ENCODE measurements at places on chromosomes 2 and 18.

GRCh38 chr2:233837694-233838229 is 16.6 kb downstream of the HJURP start:
- no peak for DNase-seq

GRCh38 chr2:160041091-160041490 is 21.3 kb downstream of the PLA2R1 start:
- DNase-seq: no peak

DNA sequence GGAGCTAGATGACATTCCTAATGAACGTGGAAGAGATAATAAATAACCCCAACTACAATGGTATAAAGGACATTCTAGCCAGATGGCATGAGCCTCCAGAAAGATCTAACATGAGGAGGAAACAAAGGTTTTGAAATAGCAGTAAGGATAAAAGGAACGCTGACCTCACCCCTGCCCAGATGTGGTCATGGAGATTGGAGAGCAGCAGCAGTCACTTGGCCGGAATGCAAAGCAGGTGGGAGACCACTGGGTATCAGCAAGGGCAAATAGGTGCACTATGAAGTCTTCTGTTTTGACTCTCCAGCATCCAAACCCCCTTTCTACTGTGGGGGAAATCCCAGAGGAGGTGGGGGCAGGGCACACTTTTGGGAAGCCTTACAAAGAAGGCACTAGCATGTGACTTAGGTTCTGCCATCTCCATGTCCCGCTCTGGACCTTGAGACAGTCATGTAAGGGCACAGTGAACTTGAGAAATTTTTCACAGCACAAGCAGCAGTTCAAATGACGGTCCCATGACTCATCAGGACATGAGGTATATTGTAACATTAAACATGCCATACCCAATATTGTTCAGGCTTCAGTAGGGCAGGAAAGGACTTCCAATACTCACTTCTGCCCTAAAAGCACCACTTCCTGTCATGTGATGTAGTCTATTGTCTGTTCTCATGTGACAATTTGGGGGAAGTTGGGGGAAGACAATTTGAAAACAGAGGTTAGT is 55.2 kb downstream of the METTL4 start:
- DNase-seq: no peak

GRCh38 chr2:146523196-146523595 is 1321.6 kb upstream of the ACVR2A start:
- DNase-seq: no peak

DNA sequence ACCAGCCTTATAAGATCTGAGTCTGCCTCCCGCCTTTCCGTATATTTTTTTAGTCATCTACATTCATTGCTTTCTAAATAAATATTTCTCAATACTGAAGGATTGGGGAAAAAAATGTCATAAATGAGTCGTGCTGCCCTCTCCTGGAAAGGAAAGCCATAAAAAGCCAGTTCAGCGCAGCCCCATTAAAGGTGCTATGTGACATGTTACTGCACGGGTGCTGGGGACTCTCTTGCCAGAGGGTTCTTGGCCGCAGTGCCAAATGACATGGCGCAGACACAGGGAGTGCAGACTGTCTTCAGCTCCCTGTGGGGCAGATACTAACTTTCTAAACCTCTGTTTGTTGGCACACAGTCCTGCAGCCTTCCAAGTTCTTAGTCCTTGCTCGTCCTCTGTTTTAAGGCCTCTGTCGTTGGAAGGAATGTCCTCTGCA is 53.7 kb upstream of the MAP3K20 start:
- DNase-seq: no peak

DNA sequence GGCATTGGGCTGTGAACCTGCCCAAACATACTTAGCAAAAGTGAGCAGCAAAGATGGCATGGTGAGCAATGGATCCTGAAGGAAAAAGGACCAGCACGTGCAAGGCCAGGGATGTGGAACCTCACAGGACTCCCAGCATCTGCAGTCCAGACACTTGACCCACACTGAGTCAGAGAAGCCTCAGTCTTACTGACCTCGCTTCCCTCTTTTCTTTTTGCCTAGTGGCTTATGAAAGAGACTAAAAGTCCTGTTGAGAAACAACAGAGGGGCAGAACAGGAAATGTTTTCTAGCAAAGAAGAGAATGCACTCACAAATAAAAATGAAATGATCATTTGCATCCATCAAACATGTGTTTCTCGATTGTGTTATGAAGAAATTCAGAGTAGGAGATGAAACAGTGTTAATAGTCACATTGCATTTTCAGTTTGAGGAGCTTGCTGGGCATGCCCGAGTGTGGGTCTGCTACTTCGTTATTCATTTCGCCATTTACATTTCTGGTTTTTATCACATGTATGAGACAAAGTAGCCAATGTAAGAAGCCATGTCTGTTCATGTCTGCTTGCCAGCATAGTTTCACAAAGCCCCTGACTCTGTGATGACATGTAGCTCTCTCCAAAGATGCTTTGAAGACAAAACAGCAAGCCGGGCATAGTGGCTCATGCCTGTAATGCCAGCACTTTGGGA is 118.4 kb downstream of the INO80D start:
- no peak for DNase-seq

- no peak for DNase-seq
Measured at GRCh38 chr2:7945026-7945425, 736.8 kb upstream of the ID2 start.

DNA sequence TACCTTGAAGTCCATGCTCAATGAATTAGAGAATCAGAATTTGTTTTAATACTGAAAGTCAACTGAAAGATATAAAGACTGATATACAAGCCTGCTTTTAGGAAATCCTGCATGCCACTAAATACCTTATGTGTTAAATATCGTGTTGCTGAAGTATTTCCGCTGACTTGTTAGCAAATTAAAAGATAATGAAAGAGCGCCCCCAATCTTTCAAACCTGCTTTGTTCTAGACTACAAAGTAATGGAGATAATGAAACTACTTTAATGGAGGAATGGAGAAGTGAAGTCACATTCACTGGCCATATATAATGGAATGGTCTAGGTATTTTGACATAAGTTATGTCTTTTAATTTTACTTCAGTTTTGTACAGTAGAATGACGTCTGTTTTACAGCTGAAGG is 95.7 kb downstream of the ASXL3 start:
- DNase-seq: no peak

DNA sequence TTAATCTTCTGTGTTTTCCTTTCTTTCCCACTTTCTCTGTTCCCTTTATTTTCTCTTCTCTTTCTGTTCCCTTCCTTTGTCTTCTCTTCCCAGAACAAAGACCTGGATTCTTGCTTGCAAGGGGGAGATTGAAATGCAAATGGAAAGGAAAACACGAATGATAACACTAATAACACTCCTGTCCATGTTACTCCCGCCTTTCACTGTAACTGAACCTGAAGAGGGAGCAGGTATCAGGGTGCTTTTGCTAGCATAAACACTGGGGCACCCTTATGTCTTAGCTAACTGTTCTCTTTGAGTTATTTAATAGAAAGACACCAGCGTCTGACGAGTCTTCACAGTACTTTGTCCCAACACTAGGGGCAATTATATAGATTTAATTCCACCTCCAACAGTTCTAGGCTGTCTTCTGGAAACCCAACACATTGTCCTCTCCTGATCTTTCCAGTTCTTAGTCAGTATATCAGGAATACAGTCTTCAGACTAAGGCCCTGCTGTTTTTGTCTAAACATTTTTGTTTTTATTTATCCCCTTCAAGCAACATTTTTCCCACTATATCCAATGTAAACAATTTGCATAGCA is 99.2 kb downstream of the PTPRM start:
- no peak for DNase-seq

- no peak for DNase-seq
Measured at GRCh38 chr2:119438128-119438656, 6.5 kb downstream of the TMEM37 start.

DNA sequence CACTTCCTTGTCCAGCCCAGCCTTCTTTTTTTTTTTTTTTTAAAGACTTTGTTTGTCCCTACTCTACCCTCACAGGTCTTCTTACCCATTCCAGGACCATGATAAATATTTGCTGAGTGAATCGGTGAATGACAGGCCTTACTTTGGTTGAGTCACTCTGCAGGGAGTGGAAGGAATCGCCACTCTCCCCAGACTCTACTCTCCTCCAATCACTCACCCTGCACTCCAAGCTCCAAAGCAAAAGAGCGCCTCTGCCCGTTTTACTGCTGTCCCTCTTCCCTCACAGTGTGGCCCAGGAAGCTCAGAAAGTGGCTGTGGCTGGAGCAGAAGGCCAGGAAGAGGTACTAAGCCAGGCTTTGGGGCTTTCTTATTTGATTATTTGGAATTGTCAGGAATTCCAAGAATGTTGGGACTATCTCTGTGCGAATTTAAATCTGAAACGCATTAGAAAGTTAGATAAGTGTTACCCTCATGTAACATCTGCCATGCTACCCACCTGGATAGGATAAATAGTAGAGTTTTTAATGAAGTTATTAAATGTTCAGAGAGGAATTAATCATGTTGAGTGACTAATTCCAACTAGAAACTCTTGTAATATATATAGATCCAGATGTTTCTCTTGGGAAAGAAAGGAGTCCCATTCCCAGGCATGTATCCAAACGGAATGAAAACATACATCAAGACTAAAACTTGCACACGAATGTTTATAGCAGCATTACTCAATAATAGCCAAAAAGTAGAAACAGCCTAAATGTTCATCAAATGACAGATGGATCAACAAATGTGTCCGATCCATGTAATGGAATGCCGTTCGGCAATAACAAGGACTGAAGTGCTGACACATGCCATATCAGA is 43.0 kb upstream of the CHMP1B start:
- DNase-seq: no peak

GRCh38 chr18:34942975-34943374 is 98.2 kb upstream of the MAPRE2 start:
- no peak for DNase-seq

- no peak for DNase-seq
Measured at GRCh38 chr2:112709703-112710102, 11.1 kb upstream of the NT5DC4 start.

DNA sequence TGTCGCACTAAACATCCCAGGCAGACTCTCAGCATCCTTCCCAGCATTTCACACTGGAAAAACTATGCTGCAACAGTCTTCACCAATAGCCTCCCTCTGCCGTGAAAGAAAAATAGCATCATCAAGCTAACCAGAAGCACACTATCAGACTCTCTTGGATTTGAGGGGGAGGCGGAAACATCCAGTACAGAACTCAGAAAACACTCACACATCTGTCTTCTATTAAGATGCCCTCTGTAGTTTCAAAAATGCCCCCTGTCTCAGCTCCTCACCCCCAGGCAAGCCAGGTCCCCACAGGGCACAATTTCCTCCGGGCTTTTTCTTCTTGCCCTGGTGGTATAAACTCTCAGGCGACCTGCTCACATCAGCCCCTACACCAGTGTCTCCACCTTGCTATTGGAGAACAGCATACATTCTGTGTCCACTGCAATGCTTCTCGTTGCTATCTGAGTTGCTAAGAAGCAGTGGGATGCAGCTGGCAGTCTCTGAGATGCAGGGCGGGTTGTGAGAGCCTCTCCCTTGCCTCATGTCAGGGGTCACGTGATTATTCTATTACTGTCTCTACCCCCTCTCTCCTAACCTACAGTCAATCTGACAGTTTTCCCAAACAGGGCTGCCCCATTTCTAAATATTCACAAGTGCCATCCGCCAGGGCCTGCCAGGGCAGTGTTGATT is 189.9 kb downstream of the INO80D start:
- DNase-seq: no peak

DNA sequence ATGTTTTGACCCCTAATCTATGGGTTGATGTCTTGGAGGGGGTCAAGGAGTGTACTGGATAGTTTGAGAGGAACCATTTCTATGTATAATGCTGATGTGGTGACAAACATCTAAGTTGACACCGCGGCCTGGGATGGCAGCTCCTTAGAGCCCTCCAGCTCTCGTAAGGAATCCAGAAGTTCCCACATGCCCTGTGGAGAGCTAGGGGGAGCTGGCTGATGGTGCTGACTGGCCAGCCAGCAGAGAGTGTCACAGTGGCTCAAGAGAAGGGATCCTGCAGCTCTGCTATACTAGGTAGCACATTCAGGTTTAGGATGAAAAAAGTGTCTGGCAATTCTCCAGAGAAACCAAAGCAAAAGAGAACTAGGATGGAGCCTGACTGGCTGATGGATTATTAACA is 842.2 kb upstream of the VRK2 start:
- no peak for DNase-seq

GRCh38 chr2:235564066-235564465 is 70.2 kb downstream of the AGAP1 start:
- DNase-seq: no peak

DNA sequence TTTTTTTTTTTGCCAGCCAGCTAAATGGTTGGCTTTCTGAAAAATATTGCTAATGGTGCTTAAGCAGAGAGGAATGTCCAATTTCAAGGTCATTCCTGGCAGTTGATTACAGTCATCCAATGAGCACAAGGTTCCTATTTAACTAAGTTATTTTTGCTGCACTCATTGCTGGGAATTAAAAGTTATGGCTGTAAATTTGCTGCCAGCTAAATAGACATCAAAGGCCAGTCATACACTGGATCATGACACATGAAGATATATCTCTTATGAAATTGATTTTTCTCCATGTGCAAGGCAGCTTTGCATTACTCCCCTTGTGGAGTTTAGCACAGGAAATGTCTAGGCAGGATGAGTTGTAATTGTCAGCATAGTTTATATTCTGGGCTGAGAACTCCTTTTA is 1898.4 kb upstream of the CELF4 start:
- no peak for DNase-seq

- no peak for DNase-seq
Measured at GRCh38 chr2:170142502-170142901, 35.4 kb upstream of the MYO3B start.

DNA sequence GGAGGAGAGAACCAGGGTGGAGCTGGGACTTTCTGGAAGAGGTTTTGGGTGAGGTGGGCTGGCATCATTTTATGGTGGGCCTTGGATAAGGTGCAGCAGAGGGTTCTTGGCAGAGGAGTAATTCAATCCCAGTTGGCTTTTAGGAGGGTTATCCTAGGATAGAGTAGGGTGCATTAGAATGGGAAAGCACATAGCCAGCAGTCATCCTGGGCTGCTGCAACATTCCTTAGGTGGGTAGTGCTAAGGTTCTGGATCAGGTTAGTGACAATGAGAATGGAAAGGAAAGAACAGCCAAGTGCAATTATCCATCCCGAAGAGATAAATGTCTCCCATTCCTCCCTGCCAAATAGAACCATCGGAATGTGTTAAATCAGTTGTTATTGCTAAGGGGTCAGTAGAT is 157.3 kb upstream of the SPRED2 start:
- no peak for DNase-seq

GRCh38 chr2:208366215-208367127 is 40.1 kb upstream of the PTH2R start:
- DNase-seq: no peak

DNA sequence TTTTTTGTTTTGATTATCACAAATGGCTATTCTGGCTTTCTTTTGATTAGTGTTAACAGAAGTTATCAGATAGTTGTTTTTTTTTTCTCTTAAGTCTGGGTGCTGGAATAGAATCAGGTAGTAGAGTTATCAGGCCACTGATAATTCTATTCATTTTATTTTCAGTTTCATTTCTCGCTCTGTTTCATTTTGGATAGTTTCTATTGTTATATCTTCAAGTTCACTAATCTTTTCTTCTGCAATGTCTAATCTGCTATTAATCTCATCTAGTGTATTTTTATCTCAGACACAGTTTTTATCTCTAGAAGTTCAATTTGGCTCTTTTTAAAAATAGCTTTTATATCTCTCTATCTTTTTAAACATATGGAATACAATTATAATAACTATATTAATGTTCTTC is 241.8 kb upstream of the EPC2 start:
- no peak for DNase-seq
